Fibroblast of skin of left quadriceps (primary cell): ENCODE measurements at places on chromosomes 11 and 22.

DNA sequence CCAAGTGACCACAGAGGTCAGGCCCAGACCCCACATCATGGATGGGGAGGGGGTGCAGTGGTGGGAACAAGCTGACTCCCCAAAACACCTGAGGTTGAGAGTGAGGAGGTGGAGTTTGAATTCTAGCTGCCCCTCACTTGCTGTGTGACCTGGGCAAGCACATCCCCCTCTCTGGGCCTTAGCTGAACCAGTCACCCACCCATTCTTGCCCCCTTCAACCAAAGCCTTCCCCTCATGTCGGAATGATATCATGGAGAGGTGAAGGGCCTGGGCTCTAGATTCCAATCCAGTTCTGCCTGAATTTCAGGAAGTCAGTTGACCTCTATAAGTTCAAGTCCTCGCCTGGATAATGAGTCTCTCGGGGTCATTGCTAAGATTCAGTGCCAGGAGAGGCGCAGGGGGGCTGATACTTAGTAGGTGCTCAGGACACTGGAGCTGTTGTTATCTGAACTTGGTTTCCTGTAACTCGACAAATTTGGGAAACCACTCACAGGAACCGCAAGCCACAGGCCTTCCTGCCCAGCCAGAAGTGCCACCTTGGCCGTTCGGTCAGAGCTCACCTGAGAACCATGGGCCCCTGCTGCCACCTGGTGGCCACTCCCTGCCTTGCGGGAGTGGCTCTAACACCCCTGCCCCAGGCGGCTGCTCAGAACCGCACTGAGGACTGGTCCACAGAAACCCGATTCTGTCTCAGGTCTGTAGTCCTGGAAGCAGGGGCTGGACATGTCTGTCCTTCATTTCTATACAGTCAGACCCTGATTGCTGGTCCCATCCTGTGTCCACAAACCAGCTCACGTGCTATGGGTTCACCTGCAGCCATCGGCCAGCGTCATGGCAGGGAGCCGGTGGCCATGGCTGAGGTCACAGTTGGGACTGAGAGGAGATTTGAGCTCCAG is 6.9 kb downstream of the CDC42EP1 start:
- no peak for DNase-seq

DNA sequence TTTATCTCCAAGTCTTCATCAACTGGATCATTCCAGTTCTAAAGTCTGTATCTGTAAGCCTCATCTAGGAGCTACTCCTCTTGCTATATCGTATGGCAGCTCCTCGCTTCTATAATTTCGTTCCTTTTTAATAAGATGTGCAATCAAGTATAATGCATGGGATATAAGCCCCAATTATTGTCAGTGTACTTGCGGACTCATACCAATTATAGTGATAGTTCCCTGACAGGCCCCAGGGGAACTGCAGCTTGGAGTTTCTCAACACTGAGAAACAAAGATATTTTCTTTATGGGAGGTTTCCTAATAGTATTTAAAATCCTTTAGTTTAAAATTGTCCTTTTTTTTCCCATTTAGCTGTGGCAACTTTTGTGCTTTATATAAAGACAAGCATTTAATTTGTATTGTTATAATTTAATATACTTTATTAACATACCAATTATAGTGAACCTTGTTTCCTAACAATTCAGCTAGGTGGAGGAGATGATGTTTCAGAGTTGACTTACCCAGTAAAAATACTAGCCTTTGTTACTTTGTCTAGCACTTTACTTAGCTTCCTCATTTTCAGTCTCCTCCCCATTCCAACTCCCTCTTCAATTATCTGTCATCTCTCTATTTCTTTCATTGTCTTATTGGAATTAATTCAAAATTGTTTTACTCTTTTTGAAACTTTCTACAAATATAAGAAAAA is 25.3 kb upstream of the DDX17 start:
- DNase-seq, result no peak

GRCh38 chr11:87473174-87473573 is 435.4 kb downstream of the TMEM135 start:
- DNase-seq, result peak; percentile 83

DNA sequence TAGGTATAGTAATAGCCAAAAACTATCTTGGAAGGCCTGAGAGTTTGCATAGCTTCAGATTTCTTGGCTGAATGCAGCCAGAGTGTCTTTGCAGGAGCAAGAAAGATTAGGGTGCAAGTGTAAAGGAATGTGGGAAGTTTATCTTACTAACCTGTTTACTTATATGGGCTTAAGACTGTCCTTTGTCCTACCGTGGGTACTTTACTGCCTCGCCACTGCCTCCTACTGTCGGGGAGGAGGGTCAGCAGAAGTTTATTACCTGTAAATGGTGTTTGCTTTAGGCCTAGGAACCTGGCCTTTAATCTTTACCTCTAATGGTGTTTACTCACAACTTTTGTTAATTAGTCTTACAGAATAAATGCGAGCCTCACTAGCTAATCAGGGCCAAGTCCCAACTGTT is 633.8 kb downstream of the DLG2 start:
- DNase-seq, result no peak
